Activated CD4-positive, alpha-beta T cell treated with anti-CD3 and anti-CD28 coated beads, Interleukin-2, amount 10 ng/mL, durations not matched to agents 7 days and 5 days (primary cell): ENCODE measurements at places on chromosomes 4 and X. TPM values are rescaled to one million over a fixed set of nuclear protein-coding genes. Genes with fewer than 3 reads are reported as not detected.
A peak's percentile ranks its signal among the peaks of the same experiment; 100 is the strongest.

The CT55 gene
- not detected for total RNA-seq

The UNC5C gene
- not detected for total RNA-seq

The EGFL6 gene
- total RNA-seq: 1.7 TPM

The GAB3 gene
- 4.5 TPM for total RNA-seq

The NXF2 gene
- not detected for total RNA-seq

DNA sequence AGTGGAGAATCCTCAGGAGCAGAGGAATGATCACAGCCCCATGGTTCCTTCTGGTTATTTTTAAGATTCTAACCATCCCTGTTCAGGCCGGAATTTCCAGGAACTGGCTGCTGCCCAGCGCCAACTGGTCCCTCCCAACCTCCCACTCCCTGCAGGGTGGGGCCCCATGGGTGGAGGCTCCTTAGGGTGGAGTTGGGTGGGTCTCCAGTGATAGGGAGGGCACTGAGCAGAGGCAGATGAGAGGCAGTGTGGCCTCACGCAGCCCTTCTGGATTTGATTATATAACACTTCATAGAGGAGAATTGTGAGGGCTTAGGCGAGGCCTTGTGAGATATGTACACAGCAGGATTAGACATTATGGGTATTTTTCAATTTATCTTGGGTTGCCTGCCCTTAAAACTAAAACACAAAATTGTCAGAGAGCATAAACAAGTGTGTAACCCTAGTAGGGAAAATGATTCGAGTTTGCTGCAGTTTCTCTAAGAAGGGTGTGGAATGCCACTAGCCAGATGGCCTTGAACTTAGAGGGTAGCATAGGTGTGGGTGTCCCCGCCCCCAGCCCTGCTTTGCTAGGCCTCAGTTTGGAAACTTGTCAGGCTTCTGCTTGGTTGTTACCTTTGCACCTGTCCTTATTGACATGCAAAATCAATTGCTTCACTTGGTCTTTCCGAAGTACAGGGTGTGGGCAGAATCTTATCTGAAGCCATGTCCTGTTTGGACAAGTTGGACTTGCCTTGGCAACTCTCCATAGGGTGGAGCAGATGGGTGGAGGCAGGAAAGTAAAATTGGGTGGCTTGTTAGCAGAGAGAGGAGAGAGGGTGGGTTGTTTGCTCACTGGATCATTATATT lies 9.4 kb downstream of the KLF3 start:
- H3K4me1 ChIP-seq: peaks cover 90% of the 10 kb centered on the region
- H3K27ac ChIP-seq: peak overlapping the region; percentile 78
- peak overlapping the region; percentile 18 for H3K4me3 ChIP-seq
- H3K27me3 ChIP-seq: no peaks in the 10 kb centered on the region

GRCh38 chr4:6217716-6218381 lies 17.5 kb upstream of the JAKMIP1 start:
- peaks cover 60% of the 10 kb centered on the region for H3K27me3 ChIP-seq
- H3K36me3 ChIP-seq: no peaks in the 10 kb centered on the region
- no peak overlapping the region for H3K4me3 ChIP-seq

DNA sequence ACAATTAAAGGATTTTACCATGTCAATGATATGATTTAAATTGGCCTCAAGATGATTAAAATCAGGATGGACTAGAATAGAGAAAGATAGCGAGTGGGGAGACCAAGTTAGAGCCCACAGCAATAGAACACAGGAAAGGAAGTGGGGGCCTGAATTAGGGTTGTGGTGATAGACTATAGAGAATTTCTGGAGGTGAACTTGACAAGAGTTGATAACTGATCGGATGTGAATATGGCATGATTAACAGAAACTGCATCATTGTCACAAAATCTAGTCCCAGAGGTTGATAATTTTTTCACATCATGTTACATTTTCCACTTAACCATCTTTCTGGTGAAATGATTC lies 26.3 kb upstream of the TRPC3 start:
- no peak overlapping the region for H3K4me3 ChIP-seq
- H3K27ac ChIP-seq: no peak overlapping the region
- peaks cover 7% of the 10 kb centered on the region for H3K4me1 ChIP-seq
- H3K27me3 ChIP-seq: peaks cover 18% of the 10 kb centered on the region
- no peaks in the 10 kb centered on the region for H3K36me3 ChIP-seq
- DNase-seq: no peak

DNA sequence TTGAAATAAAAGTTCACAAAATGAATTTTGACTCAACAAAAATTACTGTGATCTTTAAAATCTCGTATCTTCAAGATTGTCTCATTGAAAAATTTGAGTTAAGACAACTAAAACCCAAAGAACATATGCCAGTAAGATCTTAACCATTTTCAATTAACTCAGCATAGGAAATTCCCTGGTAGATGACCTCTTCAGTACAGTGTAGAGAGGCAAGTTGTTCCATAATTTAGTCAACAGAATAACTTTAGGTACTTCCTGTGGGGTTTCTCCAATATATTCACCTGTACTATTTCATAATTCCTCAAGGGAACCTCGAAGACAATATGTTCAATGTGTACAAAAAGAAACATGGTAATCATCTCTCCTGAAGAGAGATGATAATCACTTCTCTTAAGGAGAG lies 145.3 kb downstream of the COL25A1 start:
- H3K27me3 ChIP-seq: peaks cover 28% of the 10 kb centered on the region
- no peak for DNase-seq
- no peak overlapping the region for H3K27ac ChIP-seq
- no peaks in the 10 kb centered on the region for H3K36me3 ChIP-seq

GRCh38 chrX:46837558-46838485 lies 979 bp downstream of the RP2 start:
- DNase-seq: peak; percentile 17
- H3K27ac ChIP-seq: peak overlapping the region; percentile 93
- peaks cover 3% of the 10 kb centered on the region for H3K36me3 ChIP-seq
- H3K4me3 ChIP-seq: peak overlapping the region; percentile 91

GRCh38 chr4:121338518-121338917 lies 42.3 kb downstream of the QRFPR start:
- no peak for DNase-seq
- H3K4me1 ChIP-seq: no peaks in the 10 kb centered on the region
- H3K27me3 ChIP-seq: peaks cover 8% of the 10 kb centered on the region
- H3K27ac ChIP-seq: no peak overlapping the region

DNA sequence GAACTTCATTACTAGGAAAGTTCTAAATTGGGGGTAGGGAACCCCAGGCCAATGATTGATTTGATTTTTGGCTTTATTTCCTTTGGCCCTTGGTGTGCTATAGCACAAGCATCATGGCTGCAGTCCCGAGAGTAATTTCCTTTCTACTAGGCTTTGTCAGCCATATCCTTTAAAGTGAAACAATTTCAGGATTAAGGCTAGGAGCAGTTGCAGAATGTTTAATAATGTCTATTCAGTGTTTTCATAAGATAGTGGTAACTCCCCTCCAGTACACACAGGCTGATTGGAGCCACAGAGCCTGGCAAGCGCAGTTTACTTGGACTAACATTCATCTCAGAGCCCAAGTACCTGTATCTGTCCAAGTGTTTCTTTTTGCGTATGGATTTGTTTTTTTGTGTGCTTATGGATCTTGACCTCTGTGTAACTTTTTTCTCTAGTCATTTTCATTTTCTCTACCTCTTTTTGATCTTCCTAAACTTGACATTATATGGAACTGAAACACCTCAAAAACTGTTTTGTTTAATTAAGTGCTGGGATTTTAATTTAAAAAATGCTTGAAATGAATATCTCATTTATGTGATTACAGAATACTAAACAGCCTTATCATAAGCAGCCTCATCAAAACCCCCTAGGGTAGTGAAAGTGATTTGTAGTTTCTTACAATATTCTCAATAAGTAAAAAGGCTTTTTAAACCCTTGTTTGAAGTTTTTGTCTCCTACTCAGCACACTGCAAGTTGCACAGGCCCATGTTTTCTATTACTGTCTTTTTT lies 7.5 kb downstream of the STIM2 start:
- peaks cover 24% of the 10 kb centered on the region for H3K36me3 ChIP-seq
- no peak for DNase-seq
- H3K27me3 ChIP-seq: no peaks in the 10 kb centered on the region
- H3K4me1 ChIP-seq: peaks cover 73% of the 10 kb centered on the region
- H3K27ac ChIP-seq: no peak overlapping the region
- H3K4me3 ChIP-seq: peak overlapping the region; percentile 28

DNA sequence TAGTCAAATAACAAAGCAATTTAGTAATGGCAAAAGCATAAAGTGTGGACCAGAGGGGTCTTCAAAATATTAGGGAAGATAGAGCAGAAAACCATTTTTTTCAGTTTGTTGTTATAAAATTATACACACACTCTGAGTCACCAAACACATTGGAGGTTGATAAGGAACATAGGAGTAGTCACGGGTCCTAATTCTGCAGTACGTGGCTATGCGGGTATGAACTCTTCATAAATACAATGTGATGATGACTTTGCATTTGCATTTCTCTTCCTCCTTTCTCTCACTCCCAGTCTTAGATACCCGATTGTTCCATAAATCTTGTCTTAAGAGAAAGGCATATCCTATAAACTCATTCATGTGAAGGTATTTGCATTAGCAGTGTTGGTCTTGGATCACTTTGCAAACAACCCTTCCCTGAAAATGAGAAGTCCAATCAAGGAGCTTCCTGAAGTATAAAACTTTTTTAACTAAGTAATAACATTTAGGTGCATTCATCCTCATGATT lies 223.6 kb downstream of the PALLD start:
- peaks cover 8% of the 10 kb centered on the region for H3K36me3 ChIP-seq
- H3K27me3 ChIP-seq: peaks cover 22% of the 10 kb centered on the region
- peaks cover 21% of the 10 kb centered on the region for H3K4me1 ChIP-seq
- H3K27ac ChIP-seq: no peak overlapping the region
- DNase-seq: no peak

DNA sequence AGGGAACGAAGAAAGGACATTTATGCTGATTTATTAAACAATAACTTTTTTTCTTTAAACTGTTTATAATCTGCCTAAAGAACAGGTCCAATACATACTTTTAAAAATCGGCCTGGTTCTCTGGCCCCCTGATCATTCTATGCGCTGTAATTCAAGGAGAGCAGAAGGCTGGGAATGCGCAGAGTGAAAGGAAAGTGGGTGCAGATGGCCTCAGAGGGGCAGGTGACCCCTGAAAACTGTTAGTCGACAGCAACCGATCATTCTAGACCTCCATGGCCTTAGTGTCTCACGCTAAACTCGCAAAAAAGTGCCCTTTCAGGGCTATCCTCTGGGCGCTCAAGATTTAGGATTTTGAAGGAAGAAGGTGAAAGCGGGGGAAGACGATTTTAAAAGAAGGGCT lies 2.2 kb downstream of the PDE5A start:
- peaks cover 41% of the 10 kb centered on the region for H3K27me3 ChIP-seq
- peak overlapping the region; percentile 73 for H3K4me3 ChIP-seq
- H3K4me1 ChIP-seq: peaks cover 28% of the 10 kb centered on the region
- H3K36me3 ChIP-seq: no peaks in the 10 kb centered on the region
- DNase-seq: no peak
- H3K27ac ChIP-seq: no peak overlapping the region

- peaks cover 16% of the 10 kb centered on the region for H3K4me1 ChIP-seq
- H3K27ac ChIP-seq: no peak overlapping the region
- H3K36me3 ChIP-seq: peaks cover 52% of the 10 kb centered on the region
- no peak for DNase-seq
These were observed 33.7 kb upstream of the MSANTD1 start for GRCh38 chr4:3215256-3215655.

- H3K27ac ChIP-seq: no peak overlapping the region
- H3K36me3 ChIP-seq: no peaks in the 10 kb centered on the region
- no peak overlapping the region for H3K4me3 ChIP-seq
- DNase-seq: no peak
These were observed 252.6 kb downstream of the TENM3 start for GRCh38 chr4:182495645-182496385.

DNA sequence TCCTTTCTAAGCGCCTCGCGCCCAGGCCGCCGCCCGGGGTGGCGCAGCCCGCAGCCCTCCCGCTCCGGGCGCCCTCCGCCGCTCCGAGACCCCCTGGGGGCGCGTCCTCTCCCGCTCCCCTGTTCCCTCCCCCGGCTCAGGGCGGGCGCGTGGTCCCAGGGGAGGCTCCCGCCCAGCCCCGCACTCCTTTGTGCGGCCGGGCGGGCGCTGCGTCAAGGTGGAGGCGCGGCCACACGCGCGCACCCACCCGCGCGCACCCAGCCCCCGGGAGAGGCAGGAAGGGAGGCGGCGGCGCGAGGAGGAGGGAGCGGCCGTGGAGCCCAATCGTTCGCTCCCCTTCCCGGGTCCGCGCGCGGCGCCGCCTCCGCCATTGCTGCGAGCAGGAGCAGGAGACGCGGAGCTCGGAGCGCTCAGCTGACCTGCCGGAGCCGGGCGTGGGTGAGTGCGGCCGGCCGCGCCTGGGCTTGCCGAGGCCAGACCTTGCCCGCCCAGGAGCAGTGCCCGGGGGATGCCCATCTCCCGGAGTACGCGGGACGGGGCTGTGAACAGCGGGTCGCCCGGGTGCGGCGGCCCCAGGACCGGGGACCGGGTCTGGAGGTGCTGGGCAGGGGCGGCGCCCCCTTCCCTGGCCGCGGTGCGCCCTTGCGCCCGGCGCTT lies at the start of gene NSG1:
NSG1 (plus strand) TSS at position 367 of the 657 bp plus-strand sequence. CDS start 528 bp downstream, outside the sequence.
- DNase-seq: peak; percentile 52
- H3K36me3 ChIP-seq: peaks cover 3% of the 10 kb centered on the region
- H3K27ac ChIP-seq: no peak within 1 kb of the TSS
- peaks cover 14% of the 10 kb centered on the region for H3K4me1 ChIP-seq
- peaks cover 50% of the 10 kb centered on the region for H3K27me3 ChIP-seq

GRCh38 chr4:158010361-158010760 lies 162.5 kb downstream of the GASK1B start:
- H3K36me3 ChIP-seq: no peaks in the 10 kb centered on the region
- no peaks in the 10 kb centered on the region for H3K27me3 ChIP-seq
- no peak overlapping the region for H3K4me3 ChIP-seq
- no peak overlapping the region for H3K27ac ChIP-seq
